ENCODE measurements at places on chromosomes 13 and 19.
A peak's percentile ranks its signal among the peaks of the same experiment; 100 is the strongest.

GRCh38 chr13:72132075-72132474 is 265.1 kb upstream of the DACH1 start:
- DNase-seq, result no peak

GRCh38 chr13:41117869-41118268 is 14.7 kb downstream of the KBTBD6 start:
- no peak for DNase-seq

DNA sequence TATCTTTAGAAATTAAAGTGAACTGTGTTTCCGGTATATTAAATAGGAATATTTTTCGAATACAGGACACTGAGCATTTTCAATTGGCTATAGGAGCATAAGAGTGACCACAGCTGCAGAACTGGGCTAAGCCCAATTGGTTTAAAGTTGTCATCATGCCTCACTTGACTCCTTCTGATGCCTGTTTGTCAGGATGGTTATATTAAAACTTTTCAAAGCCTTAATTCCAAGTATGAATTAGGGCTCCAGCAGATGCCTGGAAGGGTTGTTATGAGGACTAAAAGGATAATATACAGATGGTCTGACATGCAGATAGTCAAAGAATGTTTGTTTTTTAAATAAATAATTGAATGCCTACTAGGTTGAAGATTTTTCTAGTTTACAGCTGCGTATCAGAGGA is 100.0 kb downstream of the LMO7 start:
- no peak for DNase-seq

- DNase-seq, result no peak
Measured at GRCh38 chr19:2618611-2619010, 83.9 kb downstream of the GNG7 start.

DNA sequence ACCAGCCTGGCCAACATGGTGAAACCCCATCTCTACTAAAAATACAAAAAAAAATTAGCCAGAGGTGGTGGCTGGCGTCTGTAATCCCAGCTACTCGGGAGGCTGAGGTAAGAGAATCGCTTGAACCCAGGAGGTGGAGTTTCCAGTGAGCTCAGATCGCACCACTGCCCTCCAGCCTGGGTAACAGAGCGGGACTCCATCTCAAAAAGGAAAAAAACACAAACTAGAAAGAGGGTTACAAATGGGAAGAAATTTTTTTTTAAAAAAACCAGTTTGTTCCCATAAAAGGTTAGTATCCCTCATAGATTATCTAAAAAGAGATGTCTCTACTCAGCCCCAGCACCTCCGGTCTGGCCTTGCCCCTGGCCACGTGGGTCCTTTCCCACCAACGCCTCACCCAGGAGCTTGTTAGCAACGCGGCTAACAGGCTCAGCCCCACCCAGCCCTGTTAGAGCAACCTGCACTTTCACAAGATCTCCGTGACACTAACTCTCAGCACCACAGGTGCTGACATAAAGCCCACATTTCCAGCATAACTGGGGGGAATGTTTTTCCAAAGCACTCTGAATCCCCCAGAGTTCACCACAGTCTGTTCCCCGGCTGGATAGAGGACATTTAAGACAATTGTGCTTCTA is 4.3 kb downstream of the DMKN start:
- no peak for DNase-seq

DNA sequence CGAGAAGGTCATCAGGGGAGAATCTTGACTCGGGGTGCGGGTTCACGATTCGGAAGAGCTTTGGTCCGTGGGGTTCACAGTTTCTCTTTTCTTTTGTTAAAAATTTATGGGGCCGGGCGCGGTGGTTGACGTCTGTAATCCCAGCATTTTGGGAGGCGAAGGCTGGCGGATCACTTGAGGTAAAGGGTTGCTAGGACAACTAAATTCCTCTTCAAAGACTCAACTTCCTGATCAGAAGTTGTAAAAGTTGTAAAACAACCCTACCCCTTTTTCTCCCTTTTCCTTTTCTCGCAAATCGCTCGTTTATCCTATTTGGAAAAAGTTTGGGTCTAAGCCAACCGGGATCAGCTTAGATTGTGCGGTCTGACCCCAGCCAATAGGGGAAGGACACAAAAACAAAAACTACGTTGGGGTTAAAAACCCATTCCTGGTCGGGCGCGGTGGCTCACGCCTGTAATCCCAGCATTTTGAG is 673 bp downstream of the ZNF486 start:
- DNase-seq, result no peak

GRCh38 chr13:69213396-69213795 is 894.2 kb upstream of the ATXN8OS start:
- no peak for DNase-seq

DNA sequence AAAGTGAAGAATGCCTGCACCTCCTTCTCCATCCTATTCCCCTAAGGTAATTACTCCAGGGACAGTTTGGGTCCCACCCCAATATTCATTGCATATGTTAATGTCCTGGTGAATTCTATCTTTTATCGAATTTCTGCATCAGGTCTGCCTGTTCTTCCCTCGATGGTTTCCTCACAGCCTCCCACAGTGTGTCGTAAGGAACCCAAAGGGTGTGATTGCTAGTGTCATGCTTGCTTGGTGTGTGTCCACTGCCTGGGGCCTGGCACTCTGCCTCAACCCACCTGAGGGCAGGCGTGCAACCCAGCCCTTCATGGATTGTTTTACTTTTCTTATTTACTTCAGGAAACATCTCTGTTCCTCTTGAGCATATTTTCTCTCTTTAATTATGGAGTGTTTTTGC is 60.2 kb upstream of the CYSLTR2 start:
- DNase-seq, result no peak

DNA sequence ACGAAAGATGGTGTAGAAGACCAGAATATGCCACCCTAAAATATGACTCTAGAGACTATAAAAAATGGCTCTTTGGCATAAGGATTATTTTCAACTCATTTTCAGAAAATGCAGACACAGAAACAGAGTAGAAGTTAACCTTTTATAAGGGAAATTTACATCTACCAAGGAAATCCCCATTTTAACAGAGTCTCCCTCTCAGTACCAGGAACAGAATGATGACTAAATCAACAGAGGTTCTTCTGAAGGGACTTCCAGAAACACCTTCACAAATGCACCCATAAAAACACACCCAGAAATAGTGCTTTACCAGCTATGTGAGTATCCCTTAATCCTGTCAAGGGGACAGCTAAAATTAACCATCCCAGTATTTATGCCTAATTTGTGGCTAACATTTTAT is 29.1 kb downstream of the PLPP2 start:
- no peak for DNase-seq

GRCh38 chr19:56114051-56114777 is 6.9 kb downstream of the ZNF787 start:
- no peak for DNase-seq

- DNase-seq, result no peak
Measured at GRCh38 chr13:21109168-21109567, 47.8 kb upstream of the LATS2 start.

GRCh38 chr13:73335944-73336343 is 277.1 kb downstream of the KLF5 start:
- no peak for DNase-seq

- DNase-seq, result no peak
Measured at GRCh38 chr13:95335667-95336066, 34.4 kb upstream of the ABCC4 start.

DNA sequence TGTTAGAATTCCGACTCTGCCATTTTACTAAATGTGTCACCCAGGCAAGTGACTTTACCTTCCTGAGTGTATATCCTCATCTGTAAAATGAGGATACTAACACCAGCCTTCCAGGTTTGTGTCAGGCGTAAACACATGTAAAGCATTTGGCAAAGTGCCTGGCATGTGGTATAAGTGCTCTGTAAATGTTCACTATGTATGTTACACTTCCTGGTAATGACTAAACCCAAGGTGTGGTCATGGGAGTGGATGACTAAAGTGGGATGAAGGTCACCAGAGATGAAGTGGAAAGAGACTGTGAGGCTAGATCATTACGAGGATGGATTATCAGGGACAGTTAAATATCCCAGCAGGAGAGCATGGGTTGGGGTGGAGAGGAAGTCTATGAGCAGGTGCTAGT is 25.6 kb downstream of the DEDD2 start:
- no peak for DNase-seq

- no peak for DNase-seq
Measured at GRCh38 chr19:6833166-6833790, 54.1 kb upstream of the ADGRE1 start.

DNA sequence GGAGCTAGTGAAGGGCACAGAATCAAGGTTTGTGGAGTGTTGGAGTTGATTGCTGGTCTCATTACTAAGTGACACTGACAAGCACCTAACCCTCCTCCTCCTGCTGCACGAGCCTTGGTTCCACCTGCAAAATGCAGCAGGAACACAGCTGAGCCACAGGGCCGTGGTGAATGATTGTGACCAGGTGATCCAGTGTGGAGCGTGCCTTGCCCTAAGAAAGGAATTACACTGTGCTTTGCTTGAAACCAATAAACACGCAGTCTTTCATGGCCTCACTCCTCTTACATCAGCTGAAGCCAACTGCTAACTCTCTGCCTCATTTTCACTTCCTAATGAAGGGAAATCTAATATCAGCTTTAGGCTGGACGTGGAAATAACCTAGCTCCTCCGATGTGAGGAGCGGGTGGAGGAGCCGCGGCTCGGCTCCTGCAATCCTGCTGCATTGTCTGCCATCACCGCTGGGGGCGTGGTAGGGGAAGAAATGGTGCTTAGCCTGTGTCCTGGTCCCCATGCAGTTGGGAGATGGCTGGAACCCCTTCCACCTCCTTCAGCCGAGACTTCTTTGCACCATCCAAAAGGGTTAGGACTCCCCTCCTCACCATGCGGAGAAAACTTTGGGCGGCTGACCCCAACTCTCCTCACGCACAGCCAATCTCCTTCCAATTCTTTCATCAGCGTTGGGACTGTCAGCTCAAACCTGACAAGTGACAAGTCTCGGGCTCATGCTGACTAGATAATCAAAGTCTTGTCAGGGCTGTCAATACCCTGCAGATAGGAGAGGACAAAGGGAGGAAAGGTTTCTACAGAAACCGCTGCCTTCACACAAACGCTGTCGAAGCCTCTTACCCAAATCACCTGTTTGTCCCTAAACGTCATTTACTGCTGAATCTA is 427.9 kb downstream of the ZNF536 start:
- peak; percentile 26 for DNase-seq

DNA sequence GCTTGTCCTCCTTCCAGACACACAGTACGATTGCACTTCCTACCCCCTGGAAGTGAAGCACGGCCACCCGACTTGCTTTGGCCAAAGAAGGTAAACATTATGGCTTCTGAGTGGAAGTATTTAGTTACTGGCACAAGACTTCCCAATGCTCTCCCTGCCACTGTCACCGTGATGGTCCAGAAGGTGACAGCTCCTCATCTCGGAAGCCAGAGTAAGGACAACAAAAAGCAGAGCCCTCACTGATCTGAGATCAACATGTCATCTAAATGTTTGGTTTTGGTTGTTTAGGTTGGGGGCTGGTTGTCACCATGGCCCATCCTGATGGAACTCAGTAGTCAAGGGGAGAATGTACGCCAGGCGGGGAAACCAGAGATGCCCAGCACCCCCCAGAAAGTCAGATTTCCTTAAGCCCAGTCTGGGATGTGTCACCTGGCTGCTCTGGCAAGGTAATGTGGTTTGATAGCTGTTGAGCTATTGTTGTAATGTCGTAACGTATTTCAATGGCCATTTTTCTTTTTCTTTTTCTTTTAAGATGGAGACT is 170.1 kb upstream of the ZNF536 start:
- DNase-seq, result no peak

- DNase-seq, result no peak
Measured at GRCh38 chr19:11375143-11375948, 880 bp downstream of the SWSAP1 start.

- no peak for DNase-seq
Measured at GRCh38 chr13:78596736-78597601, 6.4 kb downstream of the POU4F1 start.

- DNase-seq, result no peak
Measured at GRCh38 chr13:33033051-33033812, 17.0 kb downstream of the KL start.

GRCh38 chr13:74070065-74070464 is 64.1 kb downstream of the KLF12 start:
- DNase-seq, result no peak

DNA sequence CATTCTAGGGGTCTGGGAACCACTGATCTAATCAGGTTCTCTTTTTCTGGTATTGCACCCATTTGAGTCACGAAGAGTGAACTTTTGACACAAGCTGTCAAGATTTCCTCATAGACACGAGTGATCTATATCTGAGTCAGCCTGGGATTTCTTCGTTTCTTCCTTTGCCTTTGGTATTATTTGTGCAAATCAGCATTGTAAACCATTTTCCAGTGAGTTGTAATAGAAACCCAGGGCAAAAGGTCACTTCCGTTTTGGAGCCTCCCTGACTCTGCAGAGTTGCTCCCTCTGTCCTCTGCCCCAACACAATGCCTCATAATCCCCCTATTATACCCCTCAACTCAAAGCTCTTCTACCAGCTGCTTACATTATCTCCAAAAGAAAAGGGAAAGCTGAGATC is 615.1 kb downstream of the EFNB2 start:
- DNase-seq, result no peak

DNA sequence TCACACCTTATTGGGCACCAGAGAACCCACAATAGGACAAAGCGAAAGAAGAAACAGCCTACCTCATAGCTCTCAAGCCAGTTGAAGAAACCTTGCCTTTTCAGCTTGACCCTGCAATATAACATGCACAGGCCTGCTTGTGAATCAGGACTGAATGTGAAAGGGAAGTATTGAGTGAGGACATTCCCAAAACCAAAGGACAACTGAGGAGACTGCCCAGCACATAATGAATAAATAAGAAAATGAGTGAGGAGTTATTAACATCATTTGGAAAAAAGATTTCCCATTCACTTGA is 15.7 kb upstream of the ZNF544 start:
- no peak for DNase-seq

DNA sequence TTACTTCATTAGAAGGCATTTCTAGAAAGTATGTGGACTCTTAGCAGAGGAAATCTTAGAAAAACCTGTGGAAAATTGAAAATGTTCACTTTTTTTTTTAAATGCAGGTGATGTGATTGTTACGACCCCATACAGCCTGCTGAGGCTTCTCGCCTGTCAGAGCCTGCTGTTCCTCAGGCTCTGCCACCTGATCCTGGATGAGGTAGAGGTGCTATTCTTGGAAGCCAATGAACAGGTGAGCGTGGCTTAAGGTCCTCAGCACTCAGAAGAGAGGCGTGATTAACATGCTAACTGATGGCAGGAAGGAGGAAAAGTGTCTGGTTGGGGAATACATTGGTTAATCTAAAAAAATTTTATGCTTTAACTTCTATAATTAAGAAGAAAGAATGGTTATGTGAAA is 71.4 kb downstream of the SLC7A9 start:
- no peak for DNase-seq

Data from NCI-H1048 (cell line).